Activated CD4-positive, alpha-beta T cell treated with anti-CD3 and anti-CD28 coated beads, Interleukin-2, amount 50 U/mL, for 48 hours (primary cell): ENCODE measurements at places on chromosomes 7 and 10.

GRCh38 chr7:117066668-117067067 is 113.4 kb downstream of the ST7 start:
- DNase-seq = no peak

DNA sequence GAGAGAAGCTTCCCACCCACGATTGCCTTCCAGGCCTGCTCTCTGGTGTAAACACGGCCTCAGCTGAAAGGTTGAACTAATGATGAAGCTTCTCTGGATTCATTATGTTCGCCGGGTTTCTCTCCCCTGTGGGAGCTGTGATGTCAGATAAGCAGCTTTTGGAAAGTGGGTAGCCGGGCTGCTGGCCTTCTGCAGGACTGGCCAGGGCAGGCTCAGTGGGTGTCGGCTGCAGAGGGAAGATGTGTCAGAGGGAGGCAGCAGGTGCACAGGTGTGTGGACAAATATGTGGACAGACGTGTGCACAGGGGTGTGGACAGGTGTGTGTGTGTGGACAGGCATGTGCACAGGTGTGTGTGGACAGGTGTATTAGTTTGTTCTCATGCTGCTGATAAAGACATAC is 28.5 kb upstream of the PSMG3 start:
- DNase-seq = no peak

GRCh38 chr7:125605241-125605640 is 675.6 kb upstream of the POT1 start:
- no peak for DNase-seq

- DNase-seq = no peak
Measured at GRCh38 chr10:72186258-72186981, 29.4 kb upstream of the ANAPC16 start.
